ENCODE measurements at places on chromosomes 6 and 20.

- no peak for DNase-seq
- no peak overlapping the region for H3K27ac ChIP-seq
- H3K4me3 ChIP-seq = no peak overlapping the region
- no peaks in the 10 kb centered on the region for H3K27me3 ChIP-seq
Measured at GRCh38 chr6:12047792-12048432, 35.8 kb downstream of the HIVEP1 start.

DNA sequence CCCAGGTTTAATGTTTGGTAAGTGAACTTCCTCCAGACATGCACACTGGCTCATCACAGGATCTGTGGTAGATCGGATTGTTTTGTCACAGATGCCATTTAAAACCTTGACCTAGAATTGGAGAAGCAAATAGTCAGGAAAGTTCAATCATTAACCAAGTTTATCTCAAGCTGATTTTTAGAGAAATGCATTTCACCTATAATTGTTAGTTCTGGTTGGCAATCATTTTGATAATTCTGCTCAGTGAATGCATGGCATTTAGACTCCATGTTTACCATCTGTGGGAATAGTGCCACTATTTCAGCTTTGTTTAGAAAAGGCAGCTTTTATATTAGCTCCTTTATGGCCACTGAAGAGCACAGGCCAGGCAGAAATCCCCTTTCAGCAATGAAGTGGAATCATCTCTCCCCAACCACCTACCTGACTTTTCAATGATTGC, 73.9 kb upstream of the IPCEF1 start:
- no peak overlapping the region for H3K4me3 ChIP-seq
- no peak overlapping the region for H3K27ac ChIP-seq
- DNase-seq = no peak
- H3K36me3 ChIP-seq = no peaks in the 10 kb centered on the region
- H3K27me3 ChIP-seq = no peaks in the 10 kb centered on the region

DNA sequence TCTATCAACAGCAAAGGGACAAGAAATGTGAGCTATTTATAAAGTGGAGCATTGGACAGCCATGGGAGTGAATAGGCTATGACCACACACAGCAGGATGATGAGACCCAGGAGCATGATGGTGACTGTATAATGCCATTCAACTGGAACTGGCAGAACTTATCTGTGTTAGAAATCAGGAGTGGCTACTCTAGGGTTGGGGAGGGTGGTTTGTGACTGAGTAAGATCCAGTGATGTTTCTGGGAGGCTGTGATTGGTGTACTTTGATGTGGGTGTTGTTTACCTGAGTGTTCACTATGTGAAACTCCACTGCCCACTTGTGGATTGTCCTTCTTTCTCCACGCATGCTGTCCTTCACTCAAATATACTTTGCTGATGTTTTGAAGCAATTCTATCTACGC, 11.5 kb upstream of the HLA-B start:
- no peak for DNase-seq
- H3K36me3 ChIP-seq = no peaks in the 10 kb centered on the region
- no peak overlapping the region for H3K4me3 ChIP-seq
- H3K27ac ChIP-seq = no peak overlapping the region

DNA sequence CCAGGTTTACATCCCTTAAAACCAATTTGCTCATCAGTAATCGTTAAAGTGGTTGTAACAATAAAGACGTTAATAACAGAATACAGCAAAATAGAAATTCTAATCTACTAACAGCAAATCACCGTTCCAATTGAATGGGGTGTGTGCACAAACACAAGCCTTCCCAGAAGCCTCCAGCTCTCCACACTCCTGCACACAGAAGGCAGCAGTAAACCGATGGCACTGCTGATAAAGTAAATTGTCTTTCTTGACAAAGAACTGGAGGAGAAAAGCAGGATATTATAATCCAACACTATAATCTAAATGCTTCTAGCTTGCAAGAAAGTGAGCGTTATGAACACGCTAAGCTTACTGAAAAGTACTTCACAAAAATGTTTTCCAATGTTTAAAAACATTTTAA, 7.0 kb downstream of the ZNF217 start:
- peak overlapping the region; percentile 30 for H3K27ac ChIP-seq
- no peak overlapping the region for H3K4me3 ChIP-seq
- peaks cover 10% of the 10 kb centered on the region for H3K36me3 ChIP-seq
- H3K27me3 ChIP-seq = no peaks in the 10 kb centered on the region

DNA sequence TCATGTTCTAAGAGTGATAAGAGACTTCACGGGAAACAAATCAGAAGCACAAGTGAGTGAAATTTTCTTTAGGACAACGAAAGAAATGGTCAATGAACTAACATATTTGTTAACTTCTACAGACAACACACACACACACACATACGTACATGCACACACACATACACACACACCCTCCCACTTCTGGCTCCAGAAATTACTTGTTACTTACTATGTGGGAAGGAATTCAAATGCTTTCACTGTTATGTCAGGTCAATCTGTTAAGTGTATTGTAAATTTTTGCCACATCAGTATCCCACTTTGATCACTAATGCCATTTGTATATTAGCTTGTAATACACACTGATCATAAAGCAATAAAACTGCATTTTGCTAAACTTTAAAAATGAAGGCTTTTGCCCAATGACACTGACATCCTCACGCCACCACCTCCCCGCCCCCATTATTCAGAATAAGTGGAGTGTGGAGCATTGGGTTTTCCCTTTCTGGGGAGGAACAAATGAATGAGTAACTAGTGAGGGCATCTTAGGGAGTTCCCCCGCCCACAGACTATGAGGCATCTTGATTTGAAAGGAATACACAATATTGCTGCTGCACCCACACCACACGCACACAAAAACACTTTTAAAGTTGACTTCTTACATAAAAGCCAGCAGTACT, 76.2 kb downstream of the ATXN1 start:
- peak overlapping the region; percentile 93 for H3K27ac ChIP-seq
- DNase-seq = no peak
- peaks cover 63% of the 10 kb centered on the region for H3K4me1 ChIP-seq
- no peak overlapping the region for H3K4me3 ChIP-seq
- no peaks in the 10 kb centered on the region for H3K36me3 ChIP-seq

DNA sequence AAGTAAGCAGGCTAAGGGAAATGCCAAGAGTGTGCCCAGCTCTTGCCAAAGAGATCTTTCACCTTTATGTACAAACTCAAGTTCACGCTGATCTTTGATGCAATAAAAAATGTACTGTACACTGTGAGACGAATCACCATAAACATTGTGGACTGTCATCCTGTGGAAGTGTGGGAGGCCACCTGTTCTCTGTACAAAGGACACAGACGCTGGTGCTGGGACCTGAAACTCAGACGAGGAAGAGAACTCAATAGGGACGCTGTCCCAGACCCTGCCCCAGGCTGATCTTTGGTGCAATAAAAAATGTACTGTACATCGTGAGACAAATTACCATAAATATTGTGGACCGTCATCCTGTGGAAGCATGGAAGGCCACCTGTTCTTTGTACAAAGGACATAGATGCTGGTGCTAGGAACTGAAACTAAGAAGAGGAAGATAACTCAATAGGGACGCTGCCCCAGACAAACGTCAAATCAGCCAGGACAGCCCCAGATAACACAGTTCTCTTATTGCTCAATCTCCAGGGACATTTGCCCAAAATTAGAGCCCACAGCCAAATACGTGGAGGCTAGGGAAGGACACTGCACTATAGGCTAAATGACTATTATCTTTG, 312.7 kb upstream of the SGK1 start:
- no peak for DNase-seq
- peaks cover 3% of the 10 kb centered on the region for H3K4me1 ChIP-seq
- no peak overlapping the region for H3K4me3 ChIP-seq
- H3K36me3 ChIP-seq = no peaks in the 10 kb centered on the region
- H3K27ac ChIP-seq = no peak overlapping the region
- H3K27me3 ChIP-seq = no peaks in the 10 kb centered on the region

DNA sequence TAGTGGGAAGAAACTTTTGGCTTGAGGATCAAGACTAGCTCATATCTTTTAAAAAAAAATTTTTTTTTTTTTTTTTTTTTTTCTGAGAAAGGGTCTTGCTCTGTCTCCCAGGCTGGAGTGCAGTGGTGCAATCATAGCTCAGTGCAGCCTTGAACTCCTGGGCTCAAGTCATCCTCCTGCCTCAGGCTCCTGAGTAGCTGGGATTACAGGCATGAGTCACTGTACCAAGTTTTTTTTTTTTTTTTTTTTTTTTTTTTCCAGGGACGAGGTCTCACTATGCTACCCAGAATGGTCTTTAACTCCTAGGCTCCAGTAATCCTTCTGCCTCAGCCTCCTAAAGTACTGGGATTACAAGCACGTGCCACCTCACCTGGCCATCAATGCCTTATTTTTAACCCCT, 27.9 kb downstream of the GCLC start:
- H3K4me3 ChIP-seq = no peak overlapping the region
- no peaks in the 10 kb centered on the region for H3K27me3 ChIP-seq
- peaks cover 33% of the 10 kb centered on the region for H3K36me3 ChIP-seq
- H3K27ac ChIP-seq = peak overlapping the region; percentile 34

GRCh38 chr6:16244446-16244845, 6.1 kb downstream of the GMPR start:
- H3K27ac ChIP-seq = no peak overlapping the region
- no peaks in the 10 kb centered on the region for H3K36me3 ChIP-seq
- peaks cover 14% of the 10 kb centered on the region for H3K4me1 ChIP-seq
- peaks cover 3% of the 10 kb centered on the region for H3K27me3 ChIP-seq
- H3K4me3 ChIP-seq = no peak overlapping the region

- no peaks in the 10 kb centered on the region for H3K4me1 ChIP-seq
- H3K27ac ChIP-seq = no peak overlapping the region
- DNase-seq = no peak
- H3K36me3 ChIP-seq = no peaks in the 10 kb centered on the region
- H3K4me3 ChIP-seq = no peak overlapping the region
Measured at GRCh38 chr6:108767418-108768165, 80.6 kb upstream of the ARMC2 start.

DNA sequence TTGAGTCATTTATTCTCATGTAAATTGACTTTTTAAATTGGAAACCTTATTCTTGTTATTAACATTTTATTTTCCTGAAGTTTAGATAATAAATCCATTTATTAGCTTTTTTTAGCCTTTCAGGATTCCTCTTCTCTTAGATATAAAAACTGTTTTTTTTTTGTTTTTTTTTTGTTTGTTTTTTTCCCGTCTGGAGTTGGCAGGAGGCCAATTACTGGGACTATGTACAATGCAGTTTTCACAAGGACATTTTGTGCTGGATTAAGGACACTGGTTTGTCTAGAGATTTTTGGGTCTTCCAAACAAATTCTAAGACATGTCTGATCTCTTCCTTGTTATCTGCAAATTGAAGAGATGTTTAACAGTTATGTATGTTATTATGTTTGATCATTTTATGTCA, 1.3 kb downstream of the BTNL2 start:
- DNase-seq = no peak
- H3K36me3 ChIP-seq = no peaks in the 10 kb centered on the region
- H3K27me3 ChIP-seq = peaks cover 17% of the 10 kb centered on the region
- H3K4me1 ChIP-seq = no peaks in the 10 kb centered on the region
- H3K27ac ChIP-seq = no peak overlapping the region

- H3K27me3 ChIP-seq = no peaks in the 10 kb centered on the region
- H3K36me3 ChIP-seq = no peaks in the 10 kb centered on the region
- H3K27ac ChIP-seq = no peak overlapping the region
- DNase-seq = no peak
Measured at GRCh38 chr6:148700741-148701311, 46.0 kb upstream of the UST start.

- no peaks in the 10 kb centered on the region for H3K27me3 ChIP-seq
- DNase-seq = no peak
- H3K4me3 ChIP-seq = no peak overlapping the region
Measured at GRCh38 chr6:116444092-116444491, 17.1 kb upstream of the CALHM6 start.

DNA sequence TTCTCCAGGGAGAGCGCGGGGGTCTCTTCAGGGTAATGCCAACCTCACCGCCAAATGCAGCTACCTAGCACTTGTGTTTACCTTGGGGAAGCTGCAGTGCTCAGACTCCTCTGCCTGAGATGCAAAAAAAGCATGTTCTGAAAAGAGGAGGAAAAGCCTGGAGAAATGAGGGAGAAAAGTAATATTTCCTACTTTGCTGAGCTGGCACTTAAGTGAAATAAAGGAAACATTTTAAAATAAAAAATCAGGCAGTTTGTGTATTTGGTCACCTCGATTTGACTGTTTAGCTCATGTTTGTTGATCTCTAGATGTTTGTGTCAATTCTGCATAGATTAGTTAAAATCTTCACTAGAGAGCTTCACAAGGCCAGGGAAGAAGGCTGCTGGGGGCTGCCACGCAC, 487.2 kb downstream of the QKI start:
- no peak overlapping the region for H3K27ac ChIP-seq
- no peak overlapping the region for H3K4me3 ChIP-seq
- DNase-seq = no peak
- no peaks in the 10 kb centered on the region for H3K4me1 ChIP-seq

DNA sequence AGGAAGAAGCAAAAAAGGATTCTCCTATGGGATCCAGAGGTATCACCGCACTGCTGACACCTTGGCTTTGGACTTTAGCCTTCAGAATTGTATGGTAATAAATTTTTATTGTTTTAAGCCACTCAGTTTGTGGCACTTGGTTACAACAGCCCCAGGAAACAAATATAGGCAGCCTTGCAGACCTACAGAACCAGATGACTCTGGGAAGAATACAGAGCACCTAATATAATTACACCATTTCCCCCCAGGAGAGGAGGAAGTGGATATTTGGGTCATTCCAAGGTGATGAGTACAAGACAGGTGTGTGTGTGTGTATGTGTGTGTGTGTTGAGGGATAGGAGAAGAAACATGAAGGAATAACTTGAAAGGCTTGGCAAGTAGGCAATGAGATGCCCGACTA, 84.2 kb upstream of the ENPP5 start:
- no peak overlapping the region for H3K27ac ChIP-seq
- no peaks in the 10 kb centered on the region for H3K27me3 ChIP-seq
- H3K36me3 ChIP-seq = no peaks in the 10 kb centered on the region

DNA sequence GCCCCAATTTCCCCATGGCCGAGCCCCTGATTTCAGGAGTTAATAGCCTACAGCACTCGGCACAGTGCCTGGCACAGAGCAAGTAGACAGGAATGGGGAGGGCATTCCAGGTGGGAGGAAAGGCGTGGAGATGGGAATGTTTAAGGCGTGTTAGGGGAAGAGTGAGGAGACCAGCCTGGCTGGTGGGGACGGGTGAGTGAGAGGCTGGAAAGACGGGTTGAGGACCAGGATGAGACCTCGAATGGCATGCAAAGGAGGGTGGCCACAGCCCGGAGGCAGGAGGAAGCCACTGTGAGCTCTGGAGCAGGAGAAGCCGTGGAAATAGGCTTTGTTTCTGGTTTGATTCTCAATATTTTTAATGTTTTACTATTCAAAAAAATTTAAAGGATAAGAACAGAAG, 49.5 kb downstream of the CEBPB start:
- no peak overlapping the region for H3K27ac ChIP-seq
- peaks cover 23% of the 10 kb centered on the region for H3K4me1 ChIP-seq
- H3K36me3 ChIP-seq = no peaks in the 10 kb centered on the region

GRCh38 chr6:134814076-134814695, 135.7 kb downstream of the ALDH8A1 start:
- no peaks in the 10 kb centered on the region for H3K36me3 ChIP-seq
- peak; percentile 26 for DNase-seq
- H3K4me3 ChIP-seq = no peak overlapping the region
- H3K4me1 ChIP-seq = peaks cover 8% of the 10 kb centered on the region
- H3K27ac ChIP-seq = no peak overlapping the region

Data from keratinocyte (primary cell).